ENCODE measurements at places on chromosomes 4 and X. TPM values are rescaled to one million over a fixed set of nuclear protein-coding genes. Genes with fewer than 3 reads are reported as not detected.

- DNase-seq = no peak
These were observed 258.1 kb upstream of the NEIL3 start for GRCh38 chr4:177051473-177052060.

DNA sequence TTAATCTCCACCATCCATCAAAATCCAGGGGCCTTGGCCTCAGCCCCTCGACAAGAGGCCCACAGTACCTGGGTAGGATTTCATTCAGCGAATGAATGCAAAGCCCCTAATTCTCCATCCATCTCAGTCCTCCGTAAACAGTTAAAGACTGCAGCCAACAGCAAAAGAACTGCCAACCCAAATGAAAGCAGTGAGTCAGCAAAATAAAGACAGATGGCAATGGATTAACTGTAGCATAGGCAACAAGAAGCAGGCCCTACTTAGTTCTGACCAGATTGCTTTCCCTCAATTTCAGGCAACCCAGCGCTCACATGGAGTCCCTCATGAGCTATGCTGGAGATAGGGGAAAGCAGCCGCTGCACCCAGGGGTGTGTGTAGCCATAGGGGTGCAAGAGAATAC lies 21.4 kb downstream of the PLAC1 start:
- DNase-seq = no peak

GRCh38 chr4:67810011-67810410 lies 55.8 kb upstream of the GNRHR start:
- DNase-seq = no peak

DNA sequence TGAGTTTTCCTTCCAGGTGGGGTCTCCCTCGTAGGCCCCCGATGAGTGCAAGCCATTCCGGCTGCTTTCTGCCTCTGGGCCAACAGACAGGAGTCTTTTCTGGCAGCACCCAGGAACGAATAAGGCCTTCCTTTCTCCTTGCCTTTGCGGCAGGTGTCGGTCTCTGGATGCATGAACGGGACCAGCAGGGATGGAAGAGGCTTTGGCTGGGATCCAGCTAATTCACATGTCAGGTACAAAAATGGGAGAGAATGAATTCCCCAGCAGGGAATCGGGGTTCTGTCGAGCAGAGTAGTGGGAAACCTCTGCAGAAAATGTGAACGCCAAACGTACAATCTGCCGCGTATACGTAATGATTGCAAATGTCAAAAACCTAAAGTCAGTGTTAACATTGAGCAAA lies 146.1 kb upstream of the TBL1X start:
- DNase-seq = no peak

DNA sequence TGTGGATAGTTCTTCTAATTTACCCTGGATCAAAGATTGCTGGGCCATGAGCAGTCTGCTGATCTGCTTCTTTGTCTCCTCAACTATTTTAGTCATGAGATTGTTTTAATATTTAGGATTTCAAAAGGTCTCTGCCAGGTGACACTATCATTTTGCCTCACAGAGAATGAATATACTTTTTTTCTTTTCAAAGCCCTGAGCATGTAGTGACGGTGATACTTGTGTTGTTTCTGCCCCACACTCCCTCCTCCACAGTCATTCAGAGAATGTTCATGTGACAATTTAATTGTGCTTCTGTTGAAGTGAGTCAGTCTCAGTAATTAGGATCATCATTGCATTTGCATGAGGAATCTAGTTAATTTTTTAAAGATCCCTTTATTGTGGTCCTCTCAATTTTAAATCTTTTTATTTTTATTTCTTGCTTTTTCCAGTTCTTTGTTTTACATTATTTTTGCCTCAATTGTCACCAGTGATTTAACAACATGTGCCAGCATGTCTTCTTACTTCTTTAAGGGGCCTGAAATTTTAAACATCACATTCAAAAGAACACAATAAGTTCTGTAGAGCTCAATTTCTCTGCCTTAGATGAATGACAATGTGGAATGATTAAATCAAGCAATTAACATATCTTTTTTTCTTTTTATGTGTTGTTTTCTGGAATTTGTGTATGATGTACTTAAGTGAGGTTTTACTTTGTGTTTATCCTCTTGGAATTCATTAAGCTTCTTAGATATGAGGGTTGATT lies 12.3 kb downstream of the MMRN1 start:
- DNase-seq = no peak

DNA sequence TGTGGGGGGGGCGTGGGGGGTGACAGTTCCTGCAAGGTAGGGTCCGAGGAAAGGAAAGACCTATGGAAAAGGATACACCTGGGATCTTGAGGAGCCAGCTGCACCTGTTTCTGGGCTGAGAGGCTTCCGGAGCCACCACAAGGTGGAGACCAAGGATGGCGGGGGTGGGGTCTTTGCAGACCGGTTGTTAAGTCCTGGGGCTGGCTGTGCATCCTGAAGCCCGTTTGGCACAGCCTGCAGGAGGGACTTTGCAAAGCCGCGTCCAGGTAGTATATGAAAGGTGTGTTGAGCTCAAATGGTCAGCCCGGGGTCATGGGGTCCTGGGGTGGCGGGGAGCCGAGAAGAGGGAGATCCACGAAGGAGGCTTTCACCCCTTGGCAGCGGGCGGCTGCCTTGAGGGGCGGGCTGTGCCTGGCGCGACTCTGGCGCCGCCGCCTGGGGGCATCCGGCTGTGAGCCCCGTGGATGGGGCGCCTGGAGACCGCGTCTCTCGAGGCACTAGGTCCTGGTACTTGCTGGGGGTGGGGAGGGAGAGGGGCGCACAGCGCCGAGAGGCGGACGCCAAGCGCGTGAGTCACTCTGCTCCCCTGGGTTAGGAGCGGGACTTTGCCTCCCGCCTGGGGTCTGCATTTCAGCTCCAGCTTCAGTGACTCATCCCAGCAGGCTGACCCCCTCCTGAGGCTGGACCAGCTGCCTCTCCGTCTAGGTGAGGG lies 58.2 kb upstream of the DYNLT3 start:
- peak; percentile 14 for DNase-seq

GRCh38 chrX:153934762-153935325 lies at the start of gene NAA10:
NAA10 (minus strand) TSS chrX:153935037; CDS start chrX:153934904, 133 bp downstream.
- peak; percentile 78 for DNase-seq

- DNase-seq = peak; percentile 25
These were observed 64.0 kb upstream of the PGM2 start for GRCh38 chr4:37762294-37762990.

DNA sequence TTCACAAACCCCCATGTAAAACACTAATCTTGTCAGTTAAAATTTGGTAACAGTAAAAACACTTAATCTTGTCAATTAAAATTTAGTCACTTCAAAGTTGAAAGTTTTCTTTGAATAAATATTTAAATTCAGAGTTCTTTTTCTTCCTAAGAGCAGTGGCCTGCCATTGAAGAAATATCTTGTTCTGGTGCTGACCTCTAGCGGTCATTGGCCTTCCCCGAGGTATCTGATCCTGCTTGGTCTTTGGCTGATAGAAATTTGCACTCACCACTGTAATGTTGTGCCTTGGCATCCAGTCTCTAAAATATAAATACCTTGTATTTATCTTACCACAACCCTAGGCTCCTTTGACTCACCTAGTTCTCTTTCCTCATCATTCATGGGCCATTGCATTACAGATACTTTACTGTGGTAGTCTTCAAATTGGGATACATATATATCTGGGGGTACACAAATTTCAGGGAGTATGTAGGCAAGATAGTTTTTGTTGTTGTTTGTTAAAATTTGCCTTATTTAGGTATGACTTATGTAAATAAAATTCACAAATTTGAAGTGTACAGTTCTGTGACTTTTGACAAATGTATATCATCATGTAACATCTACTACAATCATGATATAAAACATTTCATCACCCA lies 6.7 kb upstream of the ART3 start:
- peak; percentile 64 for DNase-seq

DNA sequence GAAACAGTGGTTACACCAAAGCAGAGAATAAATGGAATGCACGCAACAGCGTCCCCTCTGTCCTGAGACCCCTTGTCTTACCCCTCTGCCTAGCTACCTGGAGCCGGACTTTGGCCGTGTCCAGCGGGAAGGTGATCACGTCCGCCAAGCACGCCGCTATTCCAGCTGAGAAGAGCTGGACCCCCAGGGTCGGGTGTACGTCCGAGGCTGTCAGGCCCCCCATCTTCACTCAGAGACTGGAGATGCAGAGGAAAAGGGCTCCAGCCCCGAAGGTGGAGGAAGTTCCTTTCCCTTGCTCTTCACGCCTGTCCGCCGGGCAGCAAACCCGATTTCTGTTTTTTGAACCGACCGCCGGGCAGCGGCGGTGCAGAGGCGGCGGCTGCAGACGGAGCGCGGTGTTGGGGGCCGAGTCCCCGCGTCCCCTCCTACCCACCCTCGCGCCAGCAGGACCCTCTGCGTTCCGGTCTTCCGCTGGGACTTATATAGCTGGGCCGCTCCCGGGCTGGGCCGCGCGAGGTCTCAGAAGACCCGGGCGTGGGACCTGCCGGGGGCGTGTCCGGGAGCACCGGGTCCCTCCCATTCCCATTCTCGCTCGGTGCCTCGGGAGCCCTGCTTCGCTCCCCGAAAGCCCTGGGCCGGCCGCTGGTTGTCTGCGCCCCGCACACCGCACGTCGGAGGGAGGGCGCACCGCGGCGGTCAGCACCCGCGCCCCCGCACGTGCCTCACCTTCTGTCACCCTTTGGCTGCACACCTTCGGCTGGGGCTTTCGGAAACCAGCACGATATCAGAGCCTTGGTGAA lies at the start of gene UCP1:
Gene UCP1, minus strand, starts transcription at position 455 of the 800 bp plus-strand sequence. Its CDS starts 232 bp downstream, at position 223.
- DNase-seq = peak; percentile 18

GRCh38 chr4:5381961-5382441 lies 326.4 kb downstream of the EVC2 start:
- no peak for DNase-seq

DNA sequence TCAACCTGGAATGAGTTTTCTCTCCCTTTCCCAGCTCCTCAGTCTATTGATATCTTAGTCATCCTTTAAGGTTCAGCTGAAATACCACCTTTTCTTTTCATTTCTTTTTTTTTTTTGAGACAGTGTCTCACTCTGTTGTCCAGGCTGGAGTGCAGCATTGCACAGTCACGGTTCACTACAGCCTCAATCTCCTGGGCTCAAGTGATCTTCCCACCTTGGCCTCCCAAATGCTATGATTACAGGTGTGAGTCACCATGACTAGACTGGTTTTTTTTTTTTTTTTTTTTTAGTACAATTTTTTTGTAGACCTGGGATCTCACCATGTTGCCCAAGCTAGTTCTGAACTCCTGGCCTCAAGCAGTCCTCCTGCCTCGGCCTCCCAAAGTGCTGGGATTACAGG lies 28.9 kb downstream of the AFF1 start:
- no peak for DNase-seq

GRCh38 chr4:55014876-55015275 lies 110.5 kb downstream of the KDR start:
- no peak for DNase-seq

DNA sequence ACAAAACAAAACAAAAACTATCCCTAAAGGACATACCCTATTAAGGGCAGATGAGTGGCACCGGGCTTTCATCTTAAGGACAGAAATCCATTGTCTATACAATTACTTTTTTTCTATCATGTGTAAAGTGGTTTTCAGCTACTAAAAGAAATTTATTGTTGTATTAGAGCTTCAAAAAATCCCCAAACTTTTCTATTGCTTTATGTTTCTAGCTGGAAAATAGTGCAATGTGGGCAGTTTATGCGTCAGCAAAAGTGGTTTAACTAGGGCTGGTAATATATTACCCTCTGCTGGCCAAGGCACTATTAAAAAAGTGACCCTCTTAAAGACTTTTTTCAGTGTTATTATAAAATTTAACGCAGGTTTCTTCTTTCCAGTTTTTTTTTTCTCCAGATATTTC lies 15.5 kb upstream of the GPR82 start:
- no peak for DNase-seq

DNA sequence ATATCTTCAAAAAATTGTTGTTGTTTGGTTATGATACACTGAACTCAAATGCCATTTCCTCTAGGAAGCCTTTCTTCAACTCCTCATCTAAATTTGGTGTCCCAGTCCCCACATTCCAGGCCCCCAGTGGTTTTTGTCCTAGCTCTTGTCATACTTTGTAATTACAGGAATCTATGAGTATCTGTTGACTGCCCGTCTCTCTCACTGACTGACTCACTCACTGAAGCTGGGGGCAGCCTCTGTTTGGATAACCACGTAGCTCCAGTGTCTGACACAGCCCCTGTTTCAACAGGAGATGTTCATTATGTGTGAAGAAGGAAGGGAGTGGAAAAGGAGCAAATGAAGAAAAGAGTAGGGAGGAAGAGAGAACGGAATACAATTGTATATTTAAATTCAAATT lies 284.1 kb upstream of the TENM3 start:
- DNase-seq = no peak

- DNase-seq = no peak
These were observed 17.3 kb downstream of the COQ2 start for GRCh38 chr4:83267121-83267829.

DNA sequence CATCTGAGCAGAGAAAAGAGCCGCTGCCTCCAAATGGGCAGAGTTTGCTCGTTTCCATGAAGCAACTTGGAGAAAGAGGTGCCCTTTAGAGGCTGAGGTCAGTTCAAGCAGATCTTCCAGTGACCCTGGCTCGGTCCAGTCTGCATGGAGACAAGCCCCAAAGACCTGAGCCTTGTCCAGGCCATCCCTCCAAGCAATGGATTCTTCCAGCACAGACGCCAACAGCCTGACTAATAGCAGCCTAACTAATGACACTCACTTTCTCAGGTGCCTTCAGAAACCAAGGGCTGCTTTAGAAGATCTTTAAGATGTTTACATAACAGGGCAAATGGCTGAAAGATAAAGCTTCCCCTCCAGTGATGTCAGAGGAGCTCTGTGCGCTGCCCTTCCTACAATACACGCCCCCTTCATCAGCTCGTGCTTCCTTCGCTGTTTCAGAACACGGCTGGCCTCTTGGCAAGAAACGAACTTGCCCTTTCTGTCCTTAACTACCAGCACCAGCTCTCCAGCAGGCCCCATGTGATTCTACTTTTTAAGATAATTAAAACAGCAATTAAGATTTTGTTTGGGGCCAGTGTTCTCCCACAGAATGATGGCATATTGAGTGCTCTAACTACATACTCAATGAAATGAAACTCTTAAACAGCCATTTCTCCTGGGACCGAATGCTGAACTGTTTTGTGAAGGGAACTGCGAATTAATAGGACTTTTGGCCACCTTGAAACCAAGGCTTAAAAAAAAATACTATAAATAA lies 119.0 kb downstream of the GPR143 start:
- no peak for DNase-seq

Gene XAGE1A
- not detected for total RNA-seq

Gene SSX2B
- not detected for total RNA-seq

Gene NMU
- total RNA-seq = not detected

Gene GAGE2A
- not detected for total RNA-seq

Gene TRPC5OS
- not detected for total RNA-seq

Gene TMEM271
- not detected for total RNA-seq

Gene SPACA5
- not detected for total RNA-seq

Gene HTR2C
- not detected for total RNA-seq

Gene UCP1
- total RNA-seq = not detected

Gene STOX2
- 19.4 TPM for total RNA-seq

Gene ASB11
- 0.30 TPM for total RNA-seq

Gene ZMAT1
- total RNA-seq = 15.7 TPM

Gene CDS1
- total RNA-seq = 0.59 TPM

Gene CHM
- total RNA-seq = 40.1 TPM

Gene S100G
- not detected for total RNA-seq

Gene TSPAN7
- 69.7 TPM for total RNA-seq

Gene MAGEA1
- total RNA-seq = not detected
